ENCODE measurements at places on chromosomes 13 and 19.

DNA sequence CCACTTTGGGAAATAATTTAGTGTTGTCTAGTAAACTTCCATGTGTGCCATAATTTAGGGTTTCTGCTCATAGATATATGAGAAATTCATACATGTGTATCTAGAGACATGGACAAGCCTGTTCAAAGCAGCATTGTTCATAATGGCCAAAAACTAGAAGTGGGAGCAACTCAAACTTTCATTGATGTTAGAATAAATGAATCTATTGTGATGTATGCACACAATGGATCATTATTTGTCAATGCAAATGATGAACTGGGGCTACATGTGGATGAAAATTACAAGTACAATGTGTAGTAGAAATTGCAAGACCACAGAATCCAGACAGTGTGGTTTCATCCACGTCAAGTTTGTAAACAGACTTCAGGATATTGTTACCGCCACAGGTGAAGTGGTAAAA, 284.7 kb downstream of the SLC7A1 start:
- DNase-seq = no peak

DNA sequence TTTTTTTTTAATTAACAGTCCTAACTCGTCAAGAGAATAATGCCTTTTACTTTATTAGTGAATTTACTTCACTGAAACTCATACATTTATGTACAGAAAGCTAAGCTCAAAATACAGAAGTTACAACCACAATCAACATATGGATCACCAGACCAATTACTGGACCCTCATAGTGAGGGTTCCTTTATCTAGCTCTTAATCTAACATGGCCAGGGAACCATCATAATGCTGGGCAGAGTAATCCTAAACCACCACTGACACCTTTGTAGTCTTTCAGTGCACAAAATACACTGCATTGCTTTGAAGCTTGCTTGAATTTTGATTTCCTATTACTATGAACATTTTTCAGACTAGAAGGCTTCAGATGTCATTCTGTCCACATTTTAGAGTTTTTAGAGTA, 1406.6 kb upstream of the PCDH9 start:
- no peak for DNase-seq

DNA sequence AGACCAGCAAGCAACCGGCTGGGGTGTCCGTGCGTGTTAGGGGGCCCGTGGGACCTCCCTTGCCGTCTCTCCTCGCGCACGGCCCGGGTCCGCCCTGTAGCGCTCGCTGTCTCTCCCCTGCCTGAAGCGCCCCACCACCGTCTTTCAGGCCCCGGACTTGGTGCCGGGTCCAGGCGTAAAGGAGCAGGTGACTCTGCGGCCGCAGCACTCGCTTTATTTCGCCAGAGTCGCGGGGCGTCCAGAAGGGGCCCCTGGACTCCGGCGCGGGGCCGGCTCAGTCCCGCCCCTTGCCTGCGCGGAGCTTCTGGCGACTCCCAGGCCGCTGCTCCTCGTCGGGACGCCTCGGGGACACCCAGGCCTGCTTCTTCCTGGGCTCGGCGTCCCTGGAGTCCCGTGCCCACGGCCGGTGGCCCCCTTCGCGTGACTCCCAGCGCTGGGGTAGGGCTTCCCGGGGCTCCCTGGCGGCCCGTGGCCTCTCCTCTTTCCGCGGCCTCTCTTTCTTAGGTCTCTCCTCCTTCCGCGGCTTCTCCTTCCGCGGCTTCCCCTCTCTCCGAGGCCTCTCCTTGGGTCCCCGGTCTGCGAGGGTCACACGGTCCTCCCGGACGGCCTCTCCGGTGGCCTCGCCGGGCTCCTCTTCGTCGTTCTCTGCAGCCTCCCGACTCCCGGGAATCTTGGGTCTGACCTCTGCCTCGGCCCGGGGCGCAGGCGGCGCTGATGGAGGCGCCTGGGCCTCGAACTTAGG, 3.1 kb downstream of the AMH start:
- DNase-seq = no peak

DNA sequence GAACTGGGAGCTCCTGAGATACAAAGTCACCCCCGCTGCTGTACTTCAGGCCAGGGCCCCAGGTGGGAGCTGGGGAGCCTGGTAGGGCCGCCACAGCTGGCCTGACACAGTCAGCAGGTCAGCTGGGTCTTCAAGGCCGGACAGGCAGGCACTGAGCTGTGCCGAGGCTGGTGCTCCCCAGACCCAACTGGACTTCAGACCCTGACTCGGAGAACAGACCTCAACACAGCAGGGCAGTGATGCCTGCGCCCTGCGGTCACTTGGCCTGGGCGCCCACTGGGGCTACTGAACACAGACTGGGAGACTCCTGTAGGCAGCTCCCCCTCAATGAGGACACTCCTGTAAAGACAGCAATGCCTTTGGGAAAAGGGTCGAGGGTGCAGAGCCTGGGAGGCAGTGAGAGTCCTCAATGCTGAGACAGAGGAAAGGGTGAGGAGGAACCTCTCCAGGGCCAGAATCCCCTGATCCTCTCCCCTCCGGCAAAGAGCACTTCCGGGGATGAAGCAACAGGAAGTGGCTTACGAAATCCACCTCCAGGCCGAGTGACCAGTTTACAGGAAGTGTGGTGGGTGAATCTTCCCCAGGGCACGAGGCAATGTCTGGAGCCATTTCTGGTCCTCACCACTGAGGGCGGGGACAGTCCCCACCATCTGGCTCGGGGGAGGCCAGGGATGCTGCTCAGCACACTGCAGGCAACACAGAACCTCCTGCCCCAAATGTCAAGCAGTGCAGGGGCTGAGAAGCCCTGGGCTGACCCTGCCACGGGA, 40.8 kb upstream of the ISYNA1 start:
- DNase-seq = peak; percentile 65

- DNase-seq = no peak
Measured at GRCh38 chr13:19882231-19882630, 18.8 kb upstream of the ZMYM5 start.

GRCh38 chr13:98856983-98857382, 104.5 kb upstream of the SLC15A1 start:
- DNase-seq = no peak

GRCh38 chr19:29381353-29382203, 144.2 kb upstream of the VSTM2B start:
- no peak for DNase-seq

DNA sequence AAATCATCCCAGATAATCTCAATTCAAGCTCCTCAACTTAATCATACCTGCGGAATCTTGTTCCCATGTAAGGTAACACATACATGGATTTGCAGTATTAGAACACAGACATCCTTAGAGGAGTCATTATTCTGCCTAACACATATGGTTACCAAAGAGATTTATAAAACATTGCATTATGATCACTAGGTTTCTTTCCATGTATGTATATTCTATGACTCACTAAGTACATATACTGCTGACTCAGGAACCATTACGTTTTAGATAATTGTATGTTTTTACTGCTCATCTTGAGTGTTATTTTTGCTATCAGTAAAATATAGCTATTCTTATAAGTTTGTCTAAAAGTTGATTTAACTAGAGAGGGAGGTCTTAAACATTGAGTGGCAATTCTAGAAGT, 182.9 kb downstream of the SLITRK6 start:
- DNase-seq = no peak

DNA sequence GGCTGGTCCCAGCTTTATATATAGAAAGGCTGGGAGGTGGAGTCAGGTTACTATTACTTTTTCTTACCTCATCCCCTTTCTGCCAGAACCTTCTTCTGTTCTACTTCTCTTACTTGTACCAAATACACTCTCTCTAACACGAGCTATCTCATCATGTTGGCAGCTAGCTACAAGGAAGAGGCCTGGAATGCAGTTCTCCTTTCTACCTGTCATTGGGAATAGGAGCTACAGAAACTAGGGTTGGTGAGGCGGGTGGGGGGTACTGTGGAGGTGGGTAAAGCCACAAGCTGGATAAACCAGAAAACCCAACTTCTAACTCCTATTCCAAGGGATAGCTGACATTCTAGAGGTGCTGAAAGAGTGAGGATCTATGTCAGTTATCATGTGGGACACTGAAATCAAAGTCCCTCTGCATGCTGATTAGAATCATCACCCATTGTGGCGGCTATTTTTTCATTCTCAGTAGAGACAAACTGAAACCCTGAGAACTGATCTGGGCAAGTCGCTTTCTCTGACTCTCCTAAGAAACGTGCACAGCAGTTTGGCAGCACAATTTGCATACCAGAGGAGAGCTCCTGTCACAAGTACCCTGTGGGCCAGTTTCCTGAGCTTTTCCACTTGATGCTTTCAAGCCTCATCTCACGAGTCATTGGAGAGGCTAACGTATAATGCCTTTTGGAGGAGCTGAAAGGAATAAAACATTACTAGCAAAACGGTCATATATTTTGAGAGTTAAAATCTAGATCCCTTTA, 358.1 kb downstream of the ENOX1 start:
- no peak for DNase-seq

- DNase-seq = no peak
Measured at GRCh38 chr19:48085904-48086864, 24.4 kb downstream of the PLA2G4C start.
